ENCODE measurements at places on chromosomes 2 and 18.

DNA sequence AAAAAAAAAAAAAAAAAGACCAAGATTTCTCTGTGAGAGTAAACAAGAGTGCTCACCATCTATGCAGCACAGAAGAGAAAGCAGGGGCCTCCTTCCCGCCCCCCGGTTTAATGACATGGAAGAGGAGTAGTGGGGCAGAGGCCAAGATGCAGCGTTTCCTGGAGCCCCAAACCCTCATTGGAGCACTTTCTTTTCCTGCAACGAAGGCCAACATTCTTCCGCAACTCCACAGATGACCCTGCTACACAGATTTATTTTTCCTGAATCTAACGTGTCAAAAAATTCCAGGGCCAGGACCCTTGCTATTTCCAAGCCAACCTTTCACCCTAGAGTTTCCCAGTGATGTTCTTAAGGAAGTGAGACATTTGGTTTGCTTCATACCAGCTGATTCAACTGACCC is 189.6 kb downstream of the MIB1 start:
- no peak for DNase-seq

DNA sequence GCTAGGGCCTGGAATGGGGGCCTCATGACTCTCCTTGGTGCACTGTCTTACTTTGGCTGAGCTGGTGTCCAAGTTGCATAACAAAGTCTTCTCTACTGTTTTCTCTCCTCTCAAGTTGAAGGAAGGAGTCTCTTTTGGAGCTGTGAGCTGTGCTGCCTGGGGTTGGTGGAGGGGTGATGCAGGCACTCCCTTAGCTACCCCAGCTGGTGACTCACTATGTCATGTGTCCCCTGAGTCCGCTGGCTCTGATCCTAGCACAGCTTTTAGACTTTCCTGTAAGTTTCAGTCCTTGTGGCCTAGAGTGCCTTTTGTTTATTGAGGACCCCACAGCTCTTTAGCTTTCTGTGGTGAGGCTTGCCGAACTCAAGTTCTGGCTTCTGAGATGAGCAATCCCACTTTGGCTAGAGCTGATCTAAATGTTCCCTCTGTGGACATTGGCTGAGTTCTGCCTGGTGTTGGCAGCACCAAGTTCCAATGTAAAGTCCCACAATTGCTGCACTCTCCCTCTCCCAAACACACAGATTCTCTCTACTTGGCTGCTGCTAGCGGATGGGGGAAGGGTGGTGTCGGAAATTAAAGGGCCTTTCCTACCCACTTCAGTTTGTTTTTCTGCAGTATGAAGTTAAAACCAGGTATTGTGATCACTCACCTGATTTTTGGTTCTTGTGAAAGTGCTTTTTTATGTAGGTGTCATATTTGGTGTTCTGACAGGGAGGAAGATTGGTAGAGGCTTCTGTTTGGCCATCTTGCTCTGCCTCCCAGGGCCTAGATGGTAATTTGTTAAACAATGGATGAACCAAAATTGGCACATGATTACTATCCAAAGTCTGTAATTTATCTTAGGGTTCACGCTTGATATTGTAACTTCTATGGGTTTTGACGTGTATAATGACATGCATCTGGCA is 83.2 kb downstream of the COMMD1 start:
- DNase-seq: no peak

DNA sequence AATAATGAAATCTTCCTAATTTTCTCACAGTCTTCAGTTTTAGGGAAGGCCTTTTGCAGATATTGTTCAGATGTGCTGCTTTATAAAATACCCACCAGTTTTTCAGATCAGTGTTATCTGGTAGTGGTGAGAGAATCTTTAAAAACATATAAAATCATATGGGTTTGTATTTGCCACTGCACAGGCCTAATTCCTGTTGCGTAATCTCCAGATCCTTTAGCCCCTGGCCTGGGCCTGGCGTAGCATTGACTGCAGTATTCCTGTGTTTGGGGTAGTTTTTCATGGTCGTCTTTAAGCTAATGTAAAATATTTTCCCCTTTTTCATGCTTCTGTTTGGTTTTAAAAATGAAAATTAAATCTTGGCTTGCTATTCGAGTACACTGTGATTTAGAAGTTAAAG is 43.2 kb downstream of the TSHZ1 start:
- DNase-seq: no peak

DNA sequence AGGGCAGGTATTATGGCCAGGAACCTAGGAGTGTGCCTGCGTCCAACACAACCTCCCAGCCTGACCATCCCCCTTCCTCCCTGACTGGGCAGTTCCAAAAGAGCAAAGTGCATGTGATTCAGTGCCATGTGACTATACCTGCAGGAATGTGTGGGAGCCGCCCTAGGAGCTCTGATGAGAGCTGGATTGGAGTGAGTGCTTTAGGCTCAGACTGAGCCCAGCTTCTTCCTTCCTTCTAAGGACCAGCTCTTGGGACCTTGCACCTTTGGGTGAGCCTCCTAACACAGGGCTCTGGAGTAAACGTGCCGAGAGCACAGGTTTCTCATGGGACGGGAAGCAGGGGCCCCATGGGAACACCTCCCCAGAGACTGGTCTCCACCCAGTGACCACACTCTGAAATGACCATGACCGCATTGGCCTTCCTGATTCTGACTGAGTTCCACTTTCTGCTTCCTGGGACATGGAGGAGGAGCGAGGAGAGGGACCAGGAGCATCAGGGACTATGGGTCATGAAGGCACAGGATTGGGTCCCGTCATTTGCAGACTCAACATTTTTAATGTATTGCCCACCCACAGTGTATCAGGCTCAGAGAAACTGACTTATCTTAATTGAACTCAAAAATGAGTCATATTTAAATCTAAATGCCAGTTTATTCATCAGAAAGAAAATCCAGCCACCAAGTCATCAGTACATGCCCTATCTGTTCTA is 87.8 kb upstream of the BCL2L11 start:
- DNase-seq: no peak

- DNase-seq: no peak
Measured at GRCh38 chr2:74417197-74417596, 4.2 kb downstream of the C2orf81 start.

DNA sequence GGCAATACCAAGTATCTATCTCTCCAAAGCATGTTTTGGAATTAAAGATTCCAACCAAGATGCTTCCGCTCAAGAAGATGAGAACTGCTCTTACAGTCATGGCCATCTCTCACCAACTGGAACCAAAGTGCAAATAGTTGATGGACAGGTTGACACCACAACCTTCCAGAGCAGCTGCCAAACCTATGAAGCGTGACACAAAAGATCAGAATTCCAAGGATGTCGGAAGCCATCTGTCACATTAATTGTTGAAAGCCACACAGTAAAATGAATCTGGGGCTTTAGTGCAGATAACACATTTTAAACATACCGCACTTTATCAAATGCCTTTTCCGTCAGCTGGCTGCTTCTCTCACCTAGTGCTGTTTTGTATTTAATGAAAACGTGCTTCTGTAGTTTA is 195.7 kb downstream of the CDH20 start:
- no peak for DNase-seq

DNA sequence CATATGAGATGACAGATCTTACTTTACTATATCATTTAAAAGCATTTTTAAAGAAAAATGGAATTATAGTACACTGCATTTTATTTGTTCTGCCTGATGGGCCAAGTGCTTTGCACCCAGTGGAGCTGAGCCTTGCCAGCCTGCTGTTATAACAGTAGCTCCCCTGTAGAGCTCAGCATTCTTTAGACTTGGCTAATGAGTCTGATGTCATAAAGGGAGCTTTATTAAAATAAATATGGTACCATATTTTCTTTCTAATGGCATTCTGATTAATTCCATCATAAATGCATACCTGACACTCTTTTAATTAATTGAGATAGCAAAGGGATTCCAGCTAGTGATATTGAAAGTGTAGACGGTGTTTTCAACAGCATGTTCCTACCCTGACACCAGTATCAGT is 40.7 kb downstream of the PARD3B start:
- DNase-seq: no peak

DNA sequence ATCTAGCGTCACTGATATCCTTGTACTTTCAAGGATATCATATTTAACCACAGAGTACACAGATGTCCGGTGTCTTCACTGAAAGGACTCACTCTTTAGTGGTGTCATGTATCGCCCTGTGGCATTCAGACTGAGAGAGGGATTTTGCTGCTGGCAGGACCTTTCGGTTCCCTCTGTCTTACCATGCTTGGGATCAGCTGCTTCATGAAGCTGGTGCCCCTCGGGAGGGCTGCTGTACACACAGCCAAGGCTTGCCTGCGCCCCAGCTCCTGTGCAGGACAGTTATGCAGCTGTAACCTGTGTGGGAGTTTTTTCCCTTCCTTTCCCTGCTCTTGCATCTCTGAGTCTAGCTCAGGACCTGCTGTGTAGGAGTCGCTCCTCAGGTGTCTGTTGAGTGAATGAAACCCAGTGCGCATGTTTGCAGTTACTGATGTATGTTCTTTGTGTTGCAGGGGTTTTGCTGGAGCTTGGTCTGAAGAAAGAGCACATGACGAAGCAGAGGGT is 64.4 kb downstream of the GREB1 start:
- no peak for DNase-seq

DNA sequence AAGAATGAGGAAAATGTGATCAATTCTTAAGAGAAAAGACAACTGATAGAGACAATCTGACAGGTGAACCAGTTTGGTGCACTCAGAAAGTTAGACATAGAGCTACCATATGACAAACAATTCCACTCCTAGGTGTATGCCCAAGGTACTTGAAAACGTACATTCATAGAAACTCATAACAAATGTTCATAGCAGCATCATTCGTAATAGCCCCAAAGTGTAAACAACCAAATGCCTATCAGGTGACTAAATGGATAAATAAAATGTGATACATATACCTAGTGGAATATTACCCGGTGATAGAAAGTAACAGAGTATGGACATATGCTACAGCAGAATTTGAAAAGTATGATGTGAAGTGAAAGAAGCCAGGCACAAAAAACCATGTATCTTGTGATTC is 149.3 kb upstream of the TRIB2 start:
- DNase-seq: no peak

DNA sequence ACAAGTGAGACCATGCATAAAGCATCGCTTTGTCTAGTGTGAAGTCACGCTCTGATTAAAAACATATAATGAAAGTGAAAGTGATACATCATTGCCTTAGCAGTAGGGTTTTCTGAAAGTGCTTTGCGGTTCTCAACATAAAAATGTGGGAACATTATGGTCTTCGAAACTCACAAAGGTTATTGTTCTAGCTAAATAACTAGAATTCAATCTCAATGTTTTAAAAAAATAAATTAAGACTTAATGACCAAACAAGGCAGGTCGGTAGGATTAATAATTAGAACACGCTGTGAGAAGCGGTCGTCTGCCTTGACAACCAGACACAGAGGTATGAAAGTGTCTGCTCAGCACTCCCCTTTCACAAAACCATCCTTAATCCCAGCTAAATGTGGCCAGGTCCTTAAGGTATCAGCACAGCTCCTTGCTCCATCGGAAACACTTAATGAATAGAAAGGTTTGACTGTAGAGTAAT is 42.2 kb downstream of the KLHL14 start:
- no peak for DNase-seq

DNA sequence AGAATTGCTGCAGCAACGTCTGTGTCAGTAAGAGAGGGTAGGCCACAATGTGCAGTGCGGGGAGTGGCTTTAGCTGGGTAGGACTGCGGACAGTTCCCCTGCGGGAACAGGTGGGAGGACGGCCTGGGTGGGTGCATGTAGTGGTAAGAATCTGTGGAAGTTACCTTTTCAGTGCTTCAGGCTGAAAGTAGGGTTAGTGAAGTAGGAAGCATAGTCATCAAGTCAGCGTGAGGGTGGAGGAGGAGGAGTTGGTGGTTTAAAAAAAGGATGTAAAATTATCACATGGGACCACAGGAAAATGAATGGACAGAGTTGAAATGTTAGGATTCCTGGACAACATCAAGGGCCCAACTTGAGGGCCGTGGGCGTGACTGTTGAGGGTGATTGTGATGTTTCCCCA is 13.2 kb downstream of the CEP192 start:
- DNase-seq: no peak

DNA sequence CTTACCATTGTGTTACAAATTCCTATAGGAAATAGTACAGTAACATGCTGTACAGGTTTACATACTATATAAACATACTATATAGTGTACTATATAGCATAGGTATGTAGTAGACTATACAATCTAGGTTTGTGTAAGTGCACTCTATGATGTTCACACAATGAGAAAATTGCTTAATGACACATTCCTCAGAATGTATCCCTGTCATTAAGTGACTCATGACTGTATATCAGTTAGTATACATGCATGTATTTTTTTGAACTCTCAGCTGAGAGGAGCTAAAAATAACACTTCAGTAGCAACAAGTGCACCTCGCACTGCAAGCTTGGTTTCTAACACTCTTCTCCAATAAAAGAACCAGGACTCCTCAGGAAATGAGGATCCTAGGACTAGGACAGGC is 19.5 kb upstream of the ASXL3 start:
- no peak for DNase-seq

GRCh38 chr2:33069894-33070651 is 123.3 kb downstream of the LTBP1 start:
- DNase-seq: no peak

- DNase-seq: peak; percentile 99
Measured at GRCh38 chr2:112053917-112054846, 887 bp upstream of the TMEM87B start.

DNA sequence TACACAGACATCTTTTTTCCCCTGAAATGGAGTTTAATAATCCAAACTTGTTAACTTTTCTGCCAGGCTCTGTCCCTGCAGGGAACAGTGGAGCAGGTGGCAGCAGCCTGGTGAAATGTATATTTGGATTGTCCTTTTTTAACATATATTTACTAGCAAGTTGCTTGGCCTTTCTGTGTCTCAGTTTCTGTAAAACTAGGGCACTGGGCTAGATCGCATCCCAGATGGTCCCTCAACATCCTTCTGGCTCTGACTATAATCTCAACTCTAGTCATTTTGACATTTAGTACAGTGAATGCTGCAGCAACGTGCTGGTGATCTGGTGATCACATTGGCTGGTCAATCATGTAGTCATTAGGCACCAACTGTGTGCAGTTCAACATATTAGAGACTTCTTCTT is 80.4 kb downstream of the LBH start:
- no peak for DNase-seq

GRCh38 chr2:240725671-240726070 is 34.0 kb downstream of the AQP12A start:
- DNase-seq: no peak

- no peak for DNase-seq
Measured at GRCh38 chr18:36440614-36441013, 143.1 kb downstream of the FHOD3 start.

DNA sequence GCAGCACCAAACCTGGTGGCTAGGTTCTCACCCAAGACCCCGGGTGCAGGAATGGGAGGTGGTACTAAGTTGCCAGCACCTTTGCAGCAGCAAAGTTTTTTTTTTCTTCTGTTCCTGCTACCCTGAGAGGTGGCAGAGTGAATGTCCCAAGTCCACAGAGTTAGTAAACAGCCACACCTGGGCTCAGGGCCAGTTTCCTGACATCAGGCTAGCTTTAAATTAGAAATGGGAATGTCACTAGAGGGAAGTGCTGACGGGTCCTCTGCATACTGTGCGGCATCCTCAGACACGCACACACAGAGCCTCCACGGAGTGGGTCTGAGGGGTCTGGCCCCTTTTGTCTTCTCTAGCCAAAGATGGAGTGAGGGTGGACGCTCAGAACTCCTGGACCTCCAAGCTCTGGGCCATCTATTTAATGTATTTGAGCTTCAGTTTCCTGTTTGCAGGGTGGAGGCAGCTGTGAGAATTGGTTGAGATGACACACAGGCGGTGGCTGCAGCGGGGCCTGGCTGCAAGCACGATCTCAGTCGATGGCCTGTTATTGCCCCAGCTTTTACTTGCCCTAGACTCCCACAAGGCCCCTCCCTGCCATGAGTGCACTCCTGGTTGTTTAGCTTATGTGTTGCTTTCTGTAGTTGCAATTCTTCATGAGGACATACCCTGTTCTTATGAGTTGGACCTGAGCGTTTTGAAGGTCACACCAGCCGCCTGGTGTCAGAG is 751.4 kb upstream of the HS6ST1 start:
- DNase-seq: no peak

All from activated naive CD4-positive, alpha-beta T cell (primary cell).